ENCODE measurements at places on chromosomes 6 and 20.

- DNase-seq = no peak
Observed at GRCh38 chr6:157561929-157562810, 181.2 kb downstream of the ZDHHC14 start.

DNA sequence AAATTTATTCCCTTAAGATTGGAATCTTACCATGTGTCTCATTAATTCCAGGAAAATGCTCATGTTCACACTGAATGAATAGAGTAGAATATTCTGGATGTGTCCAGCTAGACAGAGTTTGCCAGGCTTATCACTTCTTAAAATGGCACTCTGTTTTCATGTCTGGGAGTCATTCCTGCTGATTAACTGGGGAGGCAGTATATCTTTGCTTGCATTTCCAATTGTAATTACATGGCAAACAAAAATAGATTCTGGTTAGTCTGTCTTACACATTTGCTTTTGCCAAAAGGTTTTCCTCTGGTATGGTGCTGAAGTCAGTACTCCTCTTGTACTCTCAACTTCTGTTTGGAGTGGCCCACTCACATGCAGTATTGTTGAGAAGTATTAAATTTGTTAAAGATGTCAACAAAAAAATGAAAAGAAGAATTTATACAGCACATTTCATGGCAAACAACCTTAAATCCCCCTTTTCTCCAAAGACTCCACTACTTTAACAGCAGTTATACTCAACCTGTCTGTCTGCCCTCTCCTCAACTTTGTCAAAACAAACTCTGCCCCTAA, 70.2 kb downstream of the TENT5A start:
- no peak for DNase-seq

GRCh38 chr20:10863337-10864060, 189.7 kb upstream of the JAG1 start:
- DNase-seq = no peak

DNA sequence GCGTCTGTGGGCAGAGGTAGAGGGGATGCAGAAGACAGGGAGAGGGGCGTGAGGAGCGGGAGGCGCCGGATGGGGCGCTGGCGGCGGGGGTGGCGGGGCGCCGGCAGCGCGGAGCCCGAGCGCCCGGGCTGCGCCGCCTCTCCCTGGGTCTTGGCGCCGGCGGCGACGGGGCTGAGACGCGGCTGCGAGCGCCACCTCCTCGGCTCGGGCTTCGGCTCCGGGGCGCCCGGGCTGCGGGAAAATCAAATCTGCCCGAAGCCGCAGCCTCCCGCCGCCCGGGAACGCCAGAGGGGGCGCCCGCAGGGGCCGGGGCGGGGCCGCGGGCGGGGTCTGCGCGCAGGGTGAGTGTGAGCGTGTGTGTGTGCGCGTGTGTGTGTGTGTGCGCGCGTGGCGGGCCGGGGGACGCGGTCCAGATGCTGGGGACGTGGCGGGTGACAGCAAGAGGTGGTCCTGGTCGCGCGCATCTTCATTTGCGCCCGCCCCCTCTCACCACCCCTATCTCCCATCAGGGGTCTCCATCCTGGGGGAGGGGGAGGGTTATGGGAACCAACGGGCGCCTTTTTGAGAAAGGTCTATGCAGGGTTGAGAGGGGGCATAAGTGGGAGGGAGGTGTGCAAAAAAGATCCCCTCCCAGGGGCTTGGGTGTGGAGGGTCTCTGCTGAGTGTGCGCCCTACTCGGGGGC, 646 bp upstream of the CPNE5 start:
- DNase-seq = no peak

DNA sequence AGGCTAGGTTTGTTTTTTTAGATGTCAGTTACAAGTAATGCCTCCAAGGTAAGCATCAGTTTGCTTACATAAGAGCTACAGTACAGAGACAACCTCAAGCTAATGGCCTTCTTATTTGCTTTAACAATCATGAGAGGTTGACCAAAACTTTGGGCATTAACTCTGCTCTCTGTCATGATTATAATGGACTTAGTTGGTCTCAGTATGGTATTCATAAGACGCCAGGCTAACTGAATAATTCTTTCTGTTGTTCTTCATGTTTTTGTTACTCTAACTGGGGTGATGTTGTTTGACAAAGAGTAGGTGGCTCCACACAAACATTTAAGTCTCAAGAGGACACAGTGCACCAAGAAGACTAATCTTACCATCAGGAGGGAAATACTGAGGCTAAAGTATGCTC, 9.8 kb downstream of the CST9 start:
- no peak for DNase-seq

- DNase-seq = no peak
Observed at GRCh38 chr20:37650661-37651060, 43.2 kb upstream of the CTNNBL1 start.

- no peak for DNase-seq
Observed at GRCh38 chr6:105646391-105646867, 243.5 kb upstream of the PREP start.

DNA sequence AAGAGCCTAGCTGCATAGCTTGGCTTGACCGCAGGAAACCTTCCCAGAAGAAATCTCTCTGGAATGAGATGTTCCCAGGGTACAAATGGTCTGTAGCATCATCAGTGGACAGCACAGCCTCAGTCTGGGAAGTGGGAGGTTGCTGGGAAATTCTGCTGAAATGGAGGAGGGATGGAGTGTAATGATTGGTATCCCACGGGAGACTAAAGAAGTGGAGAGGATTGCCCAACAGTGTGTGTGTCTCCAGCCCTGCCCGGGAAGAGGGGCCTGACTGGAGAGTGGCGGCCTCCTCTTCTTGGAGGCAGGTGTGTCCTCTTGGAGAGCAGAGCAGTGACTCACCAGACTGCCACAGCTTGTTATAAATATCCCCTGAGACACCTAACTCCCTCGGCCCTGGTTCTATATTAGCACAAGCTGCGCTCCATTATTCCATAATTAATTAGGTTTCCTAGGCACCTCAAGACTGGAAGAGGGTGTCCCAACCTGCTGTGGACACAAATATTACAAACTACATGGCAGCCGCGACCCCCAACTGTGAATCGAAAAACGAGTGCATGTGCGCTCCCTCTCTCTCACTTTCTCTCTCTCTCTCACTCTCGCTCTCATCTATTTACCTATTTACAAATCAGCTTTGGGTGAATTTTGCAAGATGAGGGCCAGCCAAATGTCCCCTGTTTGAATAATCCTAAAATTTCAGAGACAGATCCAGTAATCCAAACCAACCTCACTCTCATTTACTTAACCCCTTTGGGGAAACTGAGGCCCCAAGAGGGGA, 68.8 kb downstream of the FGD2 start:
- DNase-seq = no peak

DNA sequence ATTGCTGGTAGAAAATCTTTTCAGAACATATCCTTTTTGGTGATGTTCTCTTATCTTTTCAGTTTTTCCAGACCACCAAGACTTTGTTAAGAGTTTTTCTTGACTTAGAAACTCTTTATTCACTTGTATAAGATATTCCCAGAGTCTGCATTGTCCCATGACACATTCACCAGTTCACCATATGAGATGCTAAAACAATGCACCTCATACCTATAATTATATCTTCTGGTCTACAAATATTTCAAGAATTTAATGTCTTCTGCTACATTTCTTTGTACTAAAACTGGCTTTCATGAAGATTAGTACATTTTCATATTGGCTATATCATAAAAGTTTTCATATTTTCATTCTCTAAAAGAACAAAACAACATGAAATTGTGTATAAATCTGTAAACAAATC, 111.3 kb downstream of the ADGRG6 start:
- no peak for DNase-seq

DNA sequence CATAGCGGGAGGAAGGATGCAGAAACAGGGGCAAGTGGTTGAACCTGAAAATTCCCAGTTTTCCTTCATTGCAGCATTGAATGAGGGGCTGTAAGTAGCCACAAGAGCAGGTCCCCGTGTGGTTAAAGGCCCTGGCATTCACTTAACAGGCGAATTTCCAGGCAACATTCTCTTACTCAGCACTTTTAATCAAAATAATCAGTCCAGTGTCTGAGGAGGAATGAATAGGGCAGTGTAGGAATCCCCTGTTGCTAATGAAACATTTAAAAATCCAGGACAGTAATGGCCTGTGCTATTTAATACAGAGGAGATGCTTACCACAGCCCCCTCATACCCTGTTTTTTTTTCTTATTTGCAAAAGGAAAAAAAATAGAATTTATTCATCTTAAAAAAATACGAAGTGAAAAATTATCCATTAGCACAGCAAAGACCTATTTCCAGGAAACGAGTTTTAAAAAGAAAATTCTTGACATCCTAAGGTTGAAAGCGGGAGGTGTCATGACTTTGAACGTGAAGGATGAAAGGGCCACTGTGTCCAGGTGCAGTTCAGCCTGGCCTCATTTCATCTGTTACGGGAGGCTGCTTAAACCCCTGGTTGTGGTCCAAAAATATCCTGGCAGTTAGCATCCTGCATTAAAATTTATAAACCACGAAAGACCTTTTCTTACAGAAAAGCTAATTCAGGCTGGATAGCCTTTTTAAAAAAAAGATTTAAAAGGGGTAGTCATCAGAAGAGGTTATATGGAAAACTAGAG, 20.2 kb downstream of the MYLK4 start:
- DNase-seq = no peak

DNA sequence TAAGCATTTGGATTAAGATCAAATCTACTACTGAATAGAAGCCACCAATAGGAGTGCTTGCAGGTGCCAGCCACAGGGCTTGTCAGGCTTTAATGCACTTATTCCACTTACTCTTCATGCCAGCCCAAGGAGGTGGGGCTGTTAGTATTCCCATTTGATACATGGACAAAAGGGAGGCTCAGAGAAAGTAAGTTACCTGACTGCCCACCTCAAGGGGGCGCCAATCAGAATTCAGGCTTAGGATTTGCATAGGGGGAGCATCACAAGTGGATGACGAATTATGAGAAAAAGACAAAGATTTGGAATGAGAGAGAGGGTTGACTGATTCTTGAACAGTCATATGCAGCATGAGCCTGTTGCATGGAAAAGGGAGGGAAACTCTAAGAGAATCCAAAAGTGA, 188.4 kb upstream of the TSHZ2 start:
- DNase-seq = no peak

DNA sequence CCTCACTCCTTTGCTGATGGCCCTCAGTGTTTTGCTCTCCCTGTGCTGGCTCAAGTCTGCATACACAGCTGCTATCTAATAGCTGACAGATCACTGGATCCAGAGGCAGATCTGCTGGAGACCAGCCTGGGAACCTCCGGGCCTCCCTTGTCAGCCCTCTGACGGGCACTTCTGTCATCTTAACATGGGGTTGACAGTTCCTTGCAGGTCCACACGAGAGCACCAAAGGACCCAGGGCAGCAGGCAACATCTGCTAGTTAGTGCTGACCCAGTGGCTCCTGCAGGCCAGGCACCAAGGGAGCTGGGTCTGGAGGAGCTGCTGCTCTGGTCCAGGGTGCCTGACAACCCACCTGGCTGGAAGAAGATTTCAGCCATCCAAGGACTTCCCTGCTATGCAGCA, 208.1 kb downstream of the UST start:
- DNase-seq = no peak

- no peak for DNase-seq
Observed at GRCh38 chr20:31570735-31571617, 34.1 kb upstream of the ID1 start.

DNA sequence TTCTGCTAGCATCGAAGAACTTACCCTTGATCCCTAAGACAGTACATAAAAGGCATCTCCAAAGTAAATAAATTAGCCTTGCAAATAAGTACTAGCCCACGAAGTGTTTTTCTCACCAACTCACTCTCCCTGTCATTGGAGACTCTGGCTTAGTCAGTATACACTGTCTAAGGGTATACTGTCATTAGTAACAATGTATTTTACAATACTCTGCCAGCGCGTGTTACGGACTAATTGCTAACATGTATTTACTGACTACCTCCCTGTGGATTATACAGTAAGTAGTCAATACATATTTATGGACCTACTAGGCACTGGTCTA, 72.1 kb downstream of the NFATC2 start:
- no peak for DNase-seq

GRCh38 chr6:37690964-37691735, 6.5 kb downstream of the MDGA1 start:
- DNase-seq = no peak

GRCh38 chr6:108524528-108525248, 36.0 kb upstream of the FOXO3 start:
- DNase-seq = no peak

- DNase-seq = no peak
Observed at GRCh38 chr6:145015739-145016558, 719.4 kb downstream of the EPM2A start.

DNA sequence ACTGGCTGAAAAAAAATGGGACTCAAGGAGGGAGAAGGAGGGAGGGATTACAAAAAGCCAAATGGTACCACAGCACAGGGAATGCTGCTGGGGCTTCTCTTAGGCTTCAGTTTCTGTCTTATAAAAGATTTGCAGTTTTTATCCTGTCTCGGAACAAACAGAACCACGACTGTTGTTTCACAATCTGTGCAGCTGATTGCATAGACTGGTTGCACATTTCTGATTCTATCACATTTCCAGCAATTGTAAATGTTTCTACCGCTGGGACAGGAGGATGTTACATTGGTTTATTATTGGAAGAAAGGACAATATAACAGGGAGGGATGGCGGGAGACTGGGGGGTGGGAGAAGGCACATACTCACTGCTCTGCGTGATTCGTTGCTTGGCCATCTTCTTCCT, 73.5 kb upstream of the ARID1B start:
- DNase-seq = no peak

GRCh38 chr6:30912746-30913520, 1.1 kb upstream of the VARS2 start:
- DNase-seq = no peak

DNA sequence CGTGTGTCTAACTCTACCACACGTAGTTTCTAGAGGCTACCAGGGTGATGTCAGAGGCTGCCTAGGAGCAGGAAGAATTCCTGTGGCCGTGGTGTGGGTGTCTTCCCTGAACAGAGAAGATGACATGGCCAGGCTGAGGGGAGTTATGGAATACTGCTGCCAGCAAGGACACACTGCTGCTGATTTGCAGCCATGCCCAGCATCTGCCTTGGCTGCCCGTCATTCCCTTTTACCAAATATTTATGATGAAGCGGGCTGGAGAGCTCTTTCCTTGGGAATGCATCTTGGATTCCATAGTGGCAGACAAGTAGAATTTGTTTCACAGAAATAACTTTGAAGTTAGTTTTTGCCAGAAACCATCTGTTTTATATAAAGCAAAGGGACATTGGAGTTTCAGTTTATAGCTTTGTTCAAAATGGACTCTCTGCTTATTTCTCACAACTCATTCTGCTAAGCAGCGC, 80.8 kb upstream of the VSTM2L start:
- DNase-seq = no peak

DNA sequence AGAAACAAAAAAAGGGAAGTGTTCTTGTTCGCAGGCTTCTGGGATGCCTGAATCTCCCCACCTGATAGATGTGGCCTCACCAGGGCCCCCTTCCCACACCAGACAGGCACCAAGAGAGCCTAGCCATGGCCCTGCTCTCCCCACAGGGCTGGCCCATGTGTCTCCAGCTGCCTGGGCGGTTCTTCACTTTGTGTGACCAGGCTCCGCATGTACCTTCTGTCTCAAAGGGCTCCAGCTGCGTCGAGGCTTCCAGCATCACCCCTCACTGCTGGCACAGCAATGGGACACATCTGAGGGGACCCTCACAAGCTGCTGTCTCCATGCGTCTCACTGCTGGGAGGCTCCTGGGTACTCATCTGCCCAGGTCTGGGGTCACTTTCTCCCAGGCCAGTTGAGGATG, 362.9 kb downstream of the ZFAND3 start:
- no peak for DNase-seq
